Effector memory CD8-positive, alpha-beta T cell (primary cell): ENCODE measurements at places on chromosomes 5 and 9.

DNA sequence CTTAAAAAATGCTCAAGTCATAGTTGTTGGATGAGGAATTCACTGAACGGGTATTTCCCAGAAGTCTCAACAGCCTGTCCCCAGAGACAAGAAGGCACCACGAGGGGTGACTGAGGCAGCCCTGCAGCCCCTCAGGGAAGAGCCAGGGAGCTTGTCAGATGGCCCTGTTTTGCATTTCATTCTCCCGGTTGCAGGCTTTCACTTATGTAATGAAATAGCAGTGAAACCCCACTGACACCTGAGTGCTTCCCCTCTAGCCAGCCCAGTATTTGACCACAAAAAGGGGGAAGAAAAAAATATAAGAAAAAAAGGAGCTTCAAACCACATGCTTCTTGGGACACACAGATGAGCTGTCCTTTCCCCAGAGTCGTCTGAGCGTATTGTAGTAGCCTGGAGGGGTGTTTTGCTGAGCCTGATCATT is 75.3 kb upstream of the IL12B start:
- peaks cover 29% of the 10 kb centered on the region for H3K27me3 ChIP-seq
- H3K36me3 ChIP-seq: no peaks in the 10 kb centered on the region
- peaks cover 12% of the 10 kb centered on the region for H3K4me1 ChIP-seq
- H3K4me3 ChIP-seq: no peak overlapping the region

- peaks cover 14% of the 10 kb centered on the region for H3K4me1 ChIP-seq
- no peaks in the 10 kb centered on the region for H3K27me3 ChIP-seq
- no peak overlapping the region for H3K4me3 ChIP-seq
- no peak overlapping the region for H3K27ac ChIP-seq
Measured at GRCh38 chr5:126819253-126819652, 42.3 kb downstream of the LMNB1 start.

DNA sequence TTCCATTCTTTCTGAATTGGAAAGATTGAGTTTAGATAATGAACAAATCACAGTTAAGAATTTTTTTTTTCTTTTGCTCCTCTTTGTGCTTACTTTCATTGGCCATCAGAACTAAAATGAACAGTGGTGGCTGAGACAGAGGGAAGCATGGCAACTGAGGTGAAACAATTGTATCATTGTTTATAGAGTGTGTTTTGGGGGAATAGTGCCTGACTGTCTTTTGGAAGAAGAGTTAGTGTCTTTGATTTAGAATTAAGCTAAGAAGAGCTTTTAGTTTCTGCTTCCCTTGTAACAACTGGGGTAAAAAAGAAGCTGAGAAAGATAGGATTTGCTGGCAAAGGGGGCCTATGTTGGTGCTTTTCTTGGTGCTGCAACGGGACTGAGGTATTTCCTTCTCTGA is 24.0 kb downstream of the HSD17B4 start:
- no peaks in the 10 kb centered on the region for H3K27me3 ChIP-seq
- no peak overlapping the region for H3K4me3 ChIP-seq
- H3K4me1 ChIP-seq: no peaks in the 10 kb centered on the region
- no peak overlapping the region for H3K27ac ChIP-seq
- peaks cover 45% of the 10 kb centered on the region for H3K36me3 ChIP-seq

- peaks cover 20% of the 10 kb centered on the region for H3K36me3 ChIP-seq
- H3K4me1 ChIP-seq: peaks cover 40% of the 10 kb centered on the region
- no peak overlapping the region for H3K4me3 ChIP-seq
- H3K27ac ChIP-seq: no peak overlapping the region
- no peak for DNase-seq
- H3K27me3 ChIP-seq: no peaks in the 10 kb centered on the region
Measured at GRCh38 chr5:131525805-131526204, 109.2 kb downstream of the RAPGEF6 start.

- peaks cover 59% of the 10 kb centered on the region for H3K4me1 ChIP-seq
- peaks cover 12% of the 10 kb centered on the region for H3K36me3 ChIP-seq
- no peak overlapping the region for H3K4me3 ChIP-seq
- no peaks in the 10 kb centered on the region for H3K27me3 ChIP-seq
Measured at GRCh38 chr5:122780296-122780695, 5.4 kb downstream of the SNX2 start.

GRCh38 chr9:124869466-124869985 is 7.6 kb downstream of the ARPC5L start:
- peaks cover 45% of the 10 kb centered on the region for H3K4me1 ChIP-seq
- no peaks in the 10 kb centered on the region for H3K27me3 ChIP-seq
- peaks cover 61% of the 10 kb centered on the region for H3K36me3 ChIP-seq
- H3K27ac ChIP-seq: peak overlapping the region; percentile 91
- H3K4me3 ChIP-seq: peak overlapping the region; percentile 97

DNA sequence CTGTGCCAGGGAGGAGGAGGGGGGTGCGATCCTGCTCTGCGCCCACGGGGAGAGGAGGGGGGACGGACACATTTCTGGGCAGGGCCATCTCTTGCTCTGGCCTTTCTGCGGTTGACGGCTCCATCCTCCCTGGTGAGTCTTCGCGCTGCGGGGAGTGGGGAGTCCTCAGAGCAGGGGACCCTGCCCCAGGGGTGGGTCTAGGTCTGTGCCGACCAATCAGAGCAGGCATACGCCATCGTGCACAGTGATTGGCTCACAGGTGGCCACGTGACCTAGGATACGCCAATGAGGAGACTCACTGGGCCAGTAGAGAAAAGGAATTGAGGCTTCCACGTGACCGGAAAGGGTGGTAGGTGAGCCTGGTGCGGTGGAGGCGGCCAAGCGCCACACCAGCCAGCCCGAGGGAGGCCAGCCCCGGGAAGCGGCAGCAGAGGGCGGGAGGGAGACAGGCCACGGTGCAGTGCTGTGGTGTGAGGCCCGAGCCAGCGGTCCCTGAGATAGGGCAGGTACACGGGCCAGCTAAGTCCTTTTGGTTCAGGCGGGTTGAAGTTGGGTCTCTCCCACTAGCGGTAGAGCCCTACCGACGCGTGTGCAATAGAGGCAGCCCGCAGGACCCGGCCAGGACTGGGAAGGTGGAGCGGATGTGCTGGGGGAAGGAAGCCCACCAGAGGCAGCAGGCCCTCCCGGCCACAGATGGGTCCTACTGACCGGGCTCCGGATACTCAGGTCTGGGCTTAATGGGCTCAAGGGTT is 65.2 kb upstream of the RNF130 start:
- H3K4me3 ChIP-seq: no peak overlapping the region
- DNase-seq: no peak
- no peak overlapping the region for H3K27ac ChIP-seq
- peaks cover 50% of the 10 kb centered on the region for H3K27me3 ChIP-seq
- no peaks in the 10 kb centered on the region for H3K36me3 ChIP-seq

DNA sequence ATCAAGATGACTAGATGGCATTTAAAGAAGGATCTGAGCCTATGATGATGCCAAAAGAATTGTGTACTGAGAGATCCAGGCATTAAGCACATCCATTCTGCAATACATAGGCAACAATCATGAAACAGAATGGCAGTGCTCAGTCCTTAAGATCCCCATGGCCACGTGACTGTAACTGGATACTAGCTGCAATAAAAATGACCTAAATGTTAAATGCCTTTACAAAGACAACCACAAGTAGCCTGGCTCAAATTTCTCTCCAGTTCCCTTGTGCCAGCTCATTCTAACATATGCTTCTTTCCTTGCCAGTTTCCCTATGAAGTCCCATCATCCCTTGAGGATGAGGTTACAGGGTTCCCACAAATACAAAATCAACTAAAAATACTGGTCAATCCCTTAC is 148.3 kb upstream of the GHR start:
- DNase-seq: no peak
- H3K36me3 ChIP-seq: no peaks in the 10 kb centered on the region
- H3K27ac ChIP-seq: no peak overlapping the region
- H3K4me3 ChIP-seq: no peak overlapping the region
- H3K27me3 ChIP-seq: no peaks in the 10 kb centered on the region

DNA sequence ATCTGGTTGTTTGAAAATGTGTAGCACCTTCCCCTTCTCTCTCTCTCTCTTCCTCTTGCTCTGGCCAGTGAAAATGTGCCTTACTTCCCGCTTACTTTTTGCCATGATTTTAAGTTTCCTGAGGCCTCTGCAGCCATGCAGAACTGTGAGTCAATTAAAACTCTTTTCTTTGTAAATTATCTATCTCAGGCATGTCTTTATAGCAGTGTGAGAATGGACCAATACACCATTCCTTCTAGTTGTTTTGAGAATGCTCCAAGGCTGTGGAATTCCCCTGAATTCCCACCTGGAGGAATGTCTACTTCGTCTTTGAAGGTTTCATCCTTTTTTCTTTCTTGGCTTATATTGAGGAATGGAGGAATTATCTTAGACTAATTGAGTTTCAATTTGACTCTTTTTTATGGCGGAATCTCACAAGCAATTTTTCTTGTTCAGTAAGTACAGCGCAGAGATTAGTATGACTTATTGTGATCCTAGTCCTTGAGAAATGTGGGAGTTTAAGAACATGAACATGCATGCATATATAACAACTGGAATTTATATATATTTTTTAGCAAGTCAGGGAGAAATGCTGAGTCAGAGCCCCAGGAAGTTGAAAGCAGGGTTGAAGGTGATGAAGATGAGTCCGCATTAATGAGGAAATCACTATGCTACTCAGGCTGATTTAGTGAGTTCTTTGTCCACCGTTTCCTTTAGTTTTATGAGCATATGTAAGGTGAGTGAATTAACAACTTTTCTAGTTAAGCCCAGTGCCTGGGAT is 488.1 kb upstream of the ADAMTS16 start:
- H3K27ac ChIP-seq: no peak overlapping the region
- no peak for DNase-seq
- no peaks in the 10 kb centered on the region for H3K4me1 ChIP-seq

GRCh38 chr9:84173961-84174360 is 166.6 kb downstream of the SLC28A3 start:
- no peaks in the 10 kb centered on the region for H3K4me1 ChIP-seq
- H3K4me3 ChIP-seq: no peak overlapping the region
- DNase-seq: no peak
- H3K36me3 ChIP-seq: no peaks in the 10 kb centered on the region
- peaks cover 9% of the 10 kb centered on the region for H3K27me3 ChIP-seq

DNA sequence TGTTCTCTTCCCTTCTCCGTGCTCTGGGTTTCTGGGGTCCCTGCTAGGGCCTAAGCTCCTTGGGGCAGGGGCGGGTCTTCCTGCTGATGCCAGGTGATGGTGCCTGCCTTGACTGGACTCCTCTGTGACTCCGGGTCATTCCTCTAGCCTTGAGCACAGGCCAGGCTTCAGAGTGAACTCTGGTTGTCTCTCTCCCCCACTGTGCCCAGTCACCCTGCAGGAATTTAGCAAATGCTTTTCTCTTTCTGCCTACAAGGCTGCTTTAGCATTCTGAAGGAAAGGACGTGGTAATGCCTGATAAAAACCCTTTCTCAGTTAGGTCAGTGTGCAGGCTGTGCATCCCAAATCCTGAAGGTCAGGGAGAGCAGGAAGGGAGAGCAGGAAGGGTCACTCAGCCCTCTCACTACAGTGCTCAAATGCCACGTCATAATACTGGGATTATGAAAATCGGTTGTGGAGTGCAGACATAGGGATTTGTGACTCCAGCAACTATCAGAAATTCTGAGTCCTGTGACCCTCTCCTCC is 2.7 kb downstream of the CXCL14 start:
- H3K27ac ChIP-seq: no peak overlapping the region
- peaks cover 41% of the 10 kb centered on the region for H3K27me3 ChIP-seq
- no peak for DNase-seq
- peaks cover 2% of the 10 kb centered on the region for H3K4me1 ChIP-seq
- H3K36me3 ChIP-seq: no peaks in the 10 kb centered on the region

- no peak overlapping the region for H3K4me3 ChIP-seq
- H3K27me3 ChIP-seq: no peaks in the 10 kb centered on the region
- no peak for DNase-seq
- H3K27ac ChIP-seq: no peak overlapping the region
- no peaks in the 10 kb centered on the region for H3K36me3 ChIP-seq
- no peaks in the 10 kb centered on the region for H3K4me1 ChIP-seq
Measured at GRCh38 chr5:21688655-21689054, 1164.5 kb downstream of the CDH12 start.

DNA sequence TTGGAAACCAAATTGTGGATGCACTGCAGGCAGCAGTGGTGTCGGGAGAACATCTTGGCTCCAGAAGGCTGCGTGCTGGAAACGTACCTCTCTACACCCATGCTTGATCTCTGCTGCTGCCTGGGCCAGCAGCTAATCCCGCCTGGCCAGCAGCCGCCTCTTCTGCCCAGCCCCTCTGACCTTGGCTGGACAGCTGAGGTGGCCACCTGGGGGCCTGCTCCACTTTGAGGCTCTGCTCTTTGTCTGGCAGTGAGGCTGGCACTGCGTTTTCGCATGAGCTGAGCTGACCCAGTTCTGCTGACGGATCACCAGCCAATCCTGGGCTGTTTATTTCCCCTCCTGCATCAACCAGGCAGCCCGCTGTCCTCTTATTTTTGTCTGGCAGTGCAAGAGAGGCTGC is 154.9 kb downstream of the TENT4A start:
- H3K36me3 ChIP-seq: no peaks in the 10 kb centered on the region
- H3K27ac ChIP-seq: no peak overlapping the region
- no peak overlapping the region for H3K4me3 ChIP-seq
- no peak for DNase-seq

DNA sequence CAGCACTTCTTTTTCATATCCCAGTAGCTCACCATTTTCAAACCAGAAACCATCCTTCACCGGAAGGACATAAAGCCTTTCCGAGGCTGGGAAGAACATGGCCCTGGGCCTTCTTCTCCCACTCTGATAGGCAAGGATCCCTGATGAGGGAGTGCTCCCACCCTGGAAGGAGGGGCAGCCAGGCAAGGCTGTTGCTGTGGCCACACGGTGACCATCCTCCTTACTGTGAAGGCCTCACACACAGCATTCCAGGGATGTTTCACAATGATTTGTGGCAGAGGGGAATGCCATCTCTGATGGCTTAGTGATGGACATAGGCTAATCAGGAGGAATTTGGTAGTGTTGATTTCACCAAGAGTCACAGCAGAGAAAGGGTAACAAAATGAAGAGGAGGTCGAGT is 130.7 kb downstream of the ADAMTS12 start:
- H3K27ac ChIP-seq: no peak overlapping the region
- no peak overlapping the region for H3K4me3 ChIP-seq
- no peak for DNase-seq
- H3K27me3 ChIP-seq: peaks cover 9% of the 10 kb centered on the region

DNA sequence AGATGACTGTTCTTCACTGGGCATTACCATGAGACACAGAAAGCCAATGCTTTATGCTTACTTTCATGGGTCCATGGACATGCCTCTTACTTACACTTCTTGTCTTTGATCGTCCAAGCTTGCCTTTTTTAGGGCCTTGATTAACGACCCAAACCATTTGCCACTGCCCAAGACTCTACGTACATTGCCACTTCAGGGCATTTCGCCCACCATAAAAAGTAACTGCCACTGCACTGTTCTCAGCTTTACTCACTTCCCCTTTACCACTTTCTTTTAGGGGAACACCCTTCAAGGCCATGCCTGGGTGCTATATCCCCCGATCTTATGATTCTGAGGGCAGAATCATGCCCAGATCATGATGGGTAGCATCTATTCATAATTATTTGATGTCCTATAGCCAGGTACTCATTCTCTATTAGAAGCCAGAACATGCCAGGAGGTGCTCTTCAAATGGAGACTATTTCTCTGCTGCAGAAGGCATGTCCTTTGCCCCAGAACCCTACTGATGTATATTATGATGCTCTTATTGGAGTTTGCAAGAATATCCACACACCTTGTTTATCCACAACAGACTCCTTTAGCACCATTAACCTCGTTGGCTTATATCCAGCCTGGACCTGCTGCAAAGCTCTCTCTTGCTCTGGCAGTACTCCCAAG is 64.1 kb upstream of the RAD23B start:
- DNase-seq: no peak
- H3K27ac ChIP-seq: no peak overlapping the region
- no peak overlapping the region for H3K4me3 ChIP-seq
- H3K4me1 ChIP-seq: peaks cover under 1% of the 10 kb centered on the region
- peaks cover 10% of the 10 kb centered on the region for H3K27me3 ChIP-seq

GRCh38 chr5:179533907-179534306 is 16.4 kb upstream of the RUFY1 start:
- H3K27me3 ChIP-seq: no peaks in the 10 kb centered on the region
- no peak overlapping the region for H3K4me3 ChIP-seq
- peaks cover 2% of the 10 kb centered on the region for H3K36me3 ChIP-seq
- H3K27ac ChIP-seq: no peak overlapping the region
